Panc1 (cell line): ENCODE measurements at places on chromosomes 13 and 19.
A peak's percentile ranks its signal among the peaks of the same experiment; 100 is the strongest.

GRCh38 chr13:101655435-101655834 is 203.0 kb downstream of the ITGBL1 start:
- no peak for DNase-seq

GRCh38 chr19:1069009-1069779 is 2.2 kb downstream of the ARHGAP45 start:
- no peak for DNase-seq

GRCh38 chr19:8926341-8926740 is 83.9 kb downstream of the MUC16 start:
- DNase-seq = no peak

- no peak for DNase-seq
Observed at GRCh38 chr19:2049741-2050348, 1.2 kb downstream of the MKNK2 start.

- no peak for DNase-seq
Observed at GRCh38 chr13:59236944-59237343, 926.8 kb downstream of the DIAPH3 start.

DNA sequence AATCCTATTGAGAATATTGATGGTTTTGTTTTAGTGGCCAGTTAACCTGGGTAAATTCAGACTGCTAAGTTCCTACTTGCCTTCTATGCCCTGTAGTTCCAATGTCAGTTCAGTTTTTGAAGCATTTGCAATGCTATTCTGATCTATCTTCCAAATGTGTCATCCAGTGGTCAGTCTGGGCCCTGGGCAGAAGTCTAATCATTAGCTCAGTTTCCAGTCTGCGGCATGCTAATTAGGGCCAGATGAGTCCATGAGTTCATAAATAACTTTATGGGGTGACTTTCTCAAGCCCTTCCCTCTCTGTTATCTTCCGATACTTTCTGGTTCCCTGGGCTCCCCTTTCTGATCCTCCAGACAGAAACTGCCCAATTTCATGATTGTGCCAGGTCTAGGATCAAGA is 32.7 kb downstream of the FAM187B start:
- DNase-seq = no peak

- DNase-seq = no peak
Observed at GRCh38 chr13:32086791-32087441, 55.3 kb downstream of the FRY start.

GRCh38 chr13:42041684-42042035 is 6.8 kb upstream of the DGKH start:
- no peak for DNase-seq

DNA sequence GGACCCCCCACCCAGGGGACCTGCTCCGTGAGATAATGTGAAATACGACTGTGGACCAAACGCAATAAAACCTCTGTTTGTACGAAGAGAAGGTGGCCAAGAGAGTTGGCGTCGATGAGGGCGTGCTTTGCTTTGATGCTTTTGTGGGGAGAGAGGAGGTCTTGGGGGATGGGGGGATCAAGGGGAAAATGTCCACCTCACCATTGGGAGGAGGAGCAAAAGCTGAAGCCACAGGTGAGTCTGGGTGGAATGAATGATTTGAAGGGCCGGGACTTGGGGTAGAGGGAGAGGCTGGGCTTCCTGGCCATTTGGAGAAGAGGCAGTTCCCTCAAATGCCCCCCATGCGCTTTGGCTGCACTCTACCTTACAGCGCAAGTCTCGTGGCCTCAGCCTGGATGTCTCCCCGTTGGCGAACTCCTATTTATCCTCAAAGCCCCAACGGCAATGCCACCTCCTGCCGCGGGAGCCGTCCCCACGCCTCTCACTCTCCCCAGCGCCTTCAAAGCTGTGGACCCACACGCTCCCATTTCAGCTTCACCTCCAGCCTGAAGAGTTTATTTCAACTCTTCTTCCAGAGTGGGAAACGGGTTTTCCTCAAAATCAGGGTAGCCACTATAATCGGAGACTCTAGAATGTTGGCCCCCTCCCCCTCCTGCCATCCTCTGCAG is 795 bp upstream of the ABCA7 start:
- no peak for DNase-seq

- no peak for DNase-seq
Observed at GRCh38 chr13:61830475-61830874, 414.8 kb upstream of the PCDH20 start.

DNA sequence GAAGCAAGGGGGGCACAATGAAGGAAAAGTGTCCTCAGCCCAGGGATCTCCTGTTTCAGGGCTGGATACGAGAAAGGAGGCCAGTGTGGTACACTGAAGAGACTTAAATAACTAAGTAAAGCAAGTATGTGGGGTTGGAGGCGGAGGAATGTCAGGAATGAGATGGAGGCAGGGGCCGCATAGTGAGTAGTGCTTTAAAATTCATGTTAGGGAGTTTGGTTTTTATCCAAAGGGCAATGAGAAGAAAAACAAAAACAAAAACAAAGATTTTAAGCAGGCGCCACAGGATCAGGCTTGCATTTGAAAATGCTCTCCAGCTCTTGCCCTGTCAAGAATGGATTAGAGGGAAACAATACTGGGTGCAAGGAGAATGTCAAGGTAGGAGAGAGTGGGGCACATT is 273.4 kb downstream of the DCLK1 start:
- no peak for DNase-seq

DNA sequence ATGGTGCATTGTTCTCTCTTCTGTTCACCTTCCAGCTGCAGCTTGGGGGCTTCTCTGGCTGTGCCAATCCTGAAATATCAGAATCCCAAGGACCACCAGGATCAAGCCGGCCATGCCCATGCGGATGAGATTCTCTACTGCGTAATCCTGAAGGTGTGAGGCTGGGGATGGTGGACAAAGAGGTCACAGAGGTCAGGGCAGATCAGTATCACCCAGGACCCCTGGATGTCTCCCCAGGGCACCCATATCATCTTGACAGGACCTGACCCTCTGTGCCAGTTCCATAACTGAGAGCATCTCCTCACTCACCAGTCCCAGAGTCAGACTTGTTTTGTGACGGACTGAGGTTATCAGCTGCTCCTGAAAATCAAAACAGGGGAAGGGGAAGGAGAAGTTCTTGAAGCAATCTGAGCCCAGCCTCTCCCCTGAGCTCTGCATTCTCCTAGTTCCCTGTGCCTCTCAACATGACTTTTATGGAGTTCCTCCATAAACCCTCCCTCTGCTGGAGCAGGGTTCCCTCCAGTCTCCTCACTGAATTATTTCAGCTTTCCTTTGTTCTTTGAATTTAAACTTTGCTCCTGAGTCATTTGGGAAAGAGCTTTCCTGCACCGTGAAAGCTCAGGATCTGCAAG is 5.5 kb downstream of the LILRA5 start:
- DNase-seq = no peak

DNA sequence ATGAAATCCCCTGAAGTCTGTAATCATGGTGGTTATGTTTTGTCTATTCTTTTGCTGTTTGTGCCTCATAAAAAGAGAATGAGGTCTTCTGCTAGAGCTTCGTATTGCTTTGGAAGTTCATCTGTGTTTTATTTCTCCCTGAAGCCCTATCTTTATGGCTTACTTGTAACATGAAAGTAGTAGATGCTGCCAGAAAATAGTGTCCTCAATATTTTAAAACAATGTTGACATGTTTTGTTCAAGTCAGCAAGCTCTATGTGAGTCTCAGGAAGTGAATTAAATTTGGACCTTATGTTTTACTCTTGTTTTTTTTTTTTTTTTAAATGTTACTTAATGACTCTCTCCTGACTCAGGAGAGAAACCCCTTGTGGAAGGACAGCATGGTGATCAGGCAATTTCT is 130.5 kb downstream of the B3GLCT start:
- no peak for DNase-seq

GRCh38 chr19:39187552-39187943 is 9.2 kb upstream of the NCCRP1 start:
- DNase-seq = no peak

- no peak for DNase-seq
Observed at GRCh38 chr13:112683581-112683980, 6.3 kb upstream of the ATP11A start.

GRCh38 chr13:39023761-39024160 is 14.1 kb downstream of the PROSER1 start:
- DNase-seq = no peak

GRCh38 chr13:21685485-21686064 is 14.7 kb downstream of the FGF9 start:
- DNase-seq = no peak

DNA sequence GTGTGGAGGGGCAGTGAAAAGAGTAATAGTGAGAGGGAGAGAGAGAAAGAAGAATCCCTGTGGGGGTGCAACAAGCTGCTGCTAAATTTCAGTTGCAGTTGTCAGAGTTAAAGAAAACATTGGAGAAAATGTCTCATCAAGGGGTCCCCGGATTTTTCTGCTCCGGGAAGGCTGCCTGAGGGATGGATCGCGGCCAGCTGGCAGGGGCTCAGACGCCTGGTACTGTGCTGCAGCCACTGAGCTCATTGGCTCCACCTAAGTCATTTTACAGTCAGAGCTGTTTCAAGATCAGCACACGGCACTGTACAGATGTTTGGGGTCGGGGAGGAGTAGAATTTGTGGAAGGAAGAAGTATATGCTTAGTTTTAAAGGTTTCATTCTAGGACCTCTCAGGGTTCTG is 106.2 kb downstream of the SHISA2 start:
- DNase-seq = no peak

- DNase-seq = no peak
Observed at GRCh38 chr13:24127116-24127631, 33.3 kb upstream of the SPATA13 start.

DNA sequence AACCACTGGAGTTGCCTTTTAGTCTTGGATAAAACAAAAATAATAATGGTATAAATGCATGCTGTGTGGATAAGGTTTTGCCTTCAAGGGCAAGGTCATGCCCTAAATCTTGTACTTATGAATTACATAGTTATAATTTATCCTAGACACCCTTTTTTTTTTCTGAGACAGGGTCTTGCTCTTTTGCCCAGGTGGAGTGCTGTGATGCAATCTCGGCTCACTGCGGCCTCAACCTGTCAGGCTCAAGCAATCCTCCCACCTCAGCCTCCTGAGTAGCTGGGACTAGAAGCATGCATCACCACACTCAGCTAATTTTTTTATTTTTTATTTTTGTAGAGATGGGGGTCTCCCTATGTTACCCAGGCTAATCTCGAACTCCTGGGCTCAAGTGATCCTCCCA is 7.7 kb upstream of the DACT3 start:
- DNase-seq = no peak

GRCh38 chr13:74683411-74683810 is 549.2 kb upstream of the KLF12 start:
- no peak for DNase-seq

DNA sequence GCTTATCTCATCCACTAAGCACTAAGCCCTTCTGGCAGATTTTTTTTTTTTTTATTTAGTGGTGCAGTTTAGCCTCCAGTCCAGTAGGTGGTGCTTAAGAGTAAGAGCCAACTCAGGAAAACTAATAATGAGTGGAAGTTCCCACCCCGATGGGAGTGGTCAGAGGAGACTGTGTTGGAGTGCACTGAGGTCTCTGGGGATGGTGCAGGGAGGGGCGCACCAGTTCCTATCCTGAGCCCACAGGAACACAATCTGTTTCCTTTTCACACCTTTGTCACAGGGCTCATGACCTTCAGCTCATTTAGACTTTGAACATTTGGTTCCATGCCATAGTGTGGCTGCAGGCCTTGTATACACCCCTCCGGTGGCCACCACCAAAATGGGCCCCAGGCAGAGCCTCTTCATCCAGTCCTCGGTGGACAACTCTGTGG is 367.4 kb downstream of the SPRY2 start:
- no peak for DNase-seq

DNA sequence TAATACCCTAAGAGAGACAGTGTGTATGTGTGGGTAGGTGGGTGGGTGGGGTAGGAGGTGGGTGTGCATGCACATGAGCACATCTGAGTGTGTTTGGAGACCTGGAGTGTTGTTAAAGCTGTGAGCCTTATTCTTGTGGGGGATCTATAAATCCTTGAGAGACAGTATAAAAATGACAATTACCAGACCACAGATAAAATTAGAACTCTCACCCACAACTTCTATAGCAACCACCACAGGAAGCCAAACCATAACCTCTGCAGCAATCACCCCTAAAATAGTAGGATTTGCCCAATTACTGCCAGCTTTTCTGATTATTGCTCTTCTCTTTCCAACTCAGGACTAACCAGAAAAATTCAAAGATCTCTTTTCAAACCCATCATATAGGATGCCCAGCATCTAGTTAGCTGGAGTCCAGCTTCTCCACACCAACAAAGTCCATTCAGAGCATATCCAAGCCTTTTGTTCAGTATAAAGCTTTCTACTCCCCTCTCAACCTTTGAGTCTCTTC is 93.4 kb upstream of the SLITRK1 start:
- DNase-seq = no peak

DNA sequence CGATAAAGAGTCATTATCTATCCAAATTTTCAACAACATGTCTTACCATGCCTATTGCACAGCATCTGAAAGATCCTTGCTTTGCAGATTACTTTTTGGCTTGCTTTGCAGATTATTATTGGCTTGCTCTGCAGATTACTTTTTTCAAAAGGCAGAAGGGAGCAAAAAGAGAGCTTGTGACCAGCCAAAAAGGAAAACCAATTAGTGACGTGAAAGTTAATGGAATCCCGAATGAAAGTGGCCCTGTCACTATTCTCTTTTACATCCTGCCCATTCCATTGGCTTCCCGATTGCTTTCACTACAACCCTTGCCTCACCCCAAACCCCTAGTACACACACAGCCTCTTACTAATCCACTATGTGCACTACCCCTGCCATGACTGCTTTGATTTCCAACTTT is 81.3 kb downstream of the LHFPL6 start:
- no peak for DNase-seq

DNA sequence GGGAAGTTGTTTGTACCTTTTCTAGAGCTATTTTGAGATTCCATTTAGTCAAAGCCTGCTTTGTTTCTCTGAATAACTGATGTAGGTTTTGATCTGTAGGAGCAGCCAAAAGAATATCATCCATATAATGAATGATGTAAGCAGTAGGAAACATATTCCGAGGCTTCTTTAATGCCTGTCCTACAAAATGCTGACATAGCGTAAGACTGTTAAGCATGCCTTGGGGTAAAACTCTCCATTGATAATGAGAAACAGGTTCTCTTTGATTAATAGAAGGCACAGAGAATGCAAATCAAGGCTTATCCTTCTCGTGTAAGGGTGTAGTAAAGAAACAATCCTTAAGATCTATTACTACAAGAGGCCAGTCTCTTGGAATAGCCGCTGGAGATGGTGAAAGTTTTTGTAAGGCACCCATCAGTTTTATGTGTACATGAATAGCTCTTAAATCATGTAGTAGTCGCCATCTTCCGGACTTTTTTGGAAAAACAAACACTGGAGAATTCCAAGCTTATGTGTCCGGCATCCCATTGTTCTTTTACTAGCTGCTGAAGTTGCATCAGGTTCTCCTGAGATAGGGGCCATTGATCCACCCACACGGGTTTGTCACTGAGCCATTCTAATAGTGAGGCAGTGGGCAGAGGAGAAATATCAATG is 13.5 kb downstream of the FPR3 start:
- DNase-seq = peak; percentile 8

- no peak for DNase-seq
Observed at GRCh38 chr13:42553098-42554046, 20.6 kb upstream of the TNFSF11 start.
